ENCODE measurements at places on chromosomes 1 and 21. TPM values are rescaled to one million over a fixed set of nuclear protein-coding genes. Genes with fewer than 3 reads are reported as not detected.

- no peak for DNase-seq
- H3K4me1 ChIP-seq = peaks cover 5% of the 10 kb centered on the region
- H3K4me3 ChIP-seq = no peak overlapping the region
Observed at GRCh38 chr1:41514381-41514780, 29.9 kb upstream of the EDN2 start.

The WNT3A gene
- total RNA-seq = not detected

DNA sequence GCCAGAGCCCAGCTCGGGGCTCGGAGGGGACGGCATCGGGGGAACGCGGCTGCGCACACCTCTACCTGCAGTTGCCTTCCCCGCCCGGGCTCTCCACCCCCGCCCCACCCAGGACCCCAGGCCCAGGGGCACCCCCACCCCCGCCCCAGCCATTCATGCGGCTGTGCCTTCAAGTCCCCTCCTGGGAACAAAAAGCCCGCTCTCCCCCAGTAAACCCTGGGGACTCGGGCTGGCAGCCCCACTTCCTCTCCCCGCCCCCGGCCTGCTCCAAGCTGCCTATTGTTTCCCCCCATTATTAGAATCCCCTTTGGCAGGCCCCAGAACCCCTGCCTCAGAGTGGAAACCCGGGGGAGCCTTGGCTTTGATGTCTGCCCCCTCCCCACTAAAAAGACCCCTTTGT lies 18.0 kb downstream of the MEGF6 start:
- DNase-seq = no peak
- no peak overlapping the region for H3K27ac ChIP-seq
- H3K36me3 ChIP-seq = no peaks in the 10 kb centered on the region
- peaks cover 8% of the 10 kb centered on the region for H3K4me1 ChIP-seq

DNA sequence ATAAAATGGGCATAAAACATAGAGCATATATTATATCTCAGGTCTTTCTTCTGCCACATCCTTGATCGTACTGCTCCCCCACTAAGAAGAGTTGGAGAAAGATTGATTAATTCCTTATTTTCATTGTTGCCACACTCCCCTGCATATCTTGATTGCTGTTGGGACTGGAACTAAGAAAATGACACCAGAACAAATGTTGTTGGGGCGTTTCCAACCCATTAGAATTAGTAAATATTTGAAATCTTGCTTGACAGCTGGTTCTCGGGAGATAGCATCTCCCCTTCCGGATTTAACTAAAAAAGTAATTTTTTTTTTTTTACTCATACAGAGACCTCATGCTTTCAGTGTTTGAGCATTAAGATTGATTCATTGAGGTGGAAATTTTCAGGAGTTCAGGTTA lies 493.0 kb upstream of the PLXNA2 start:
- peaks cover 5% of the 10 kb centered on the region for H3K4me1 ChIP-seq
- peaks cover 7% of the 10 kb centered on the region for H3K27me3 ChIP-seq
- no peaks in the 10 kb centered on the region for H3K36me3 ChIP-seq
- DNase-seq = no peak
- H3K27ac ChIP-seq = no peak overlapping the region

DNA sequence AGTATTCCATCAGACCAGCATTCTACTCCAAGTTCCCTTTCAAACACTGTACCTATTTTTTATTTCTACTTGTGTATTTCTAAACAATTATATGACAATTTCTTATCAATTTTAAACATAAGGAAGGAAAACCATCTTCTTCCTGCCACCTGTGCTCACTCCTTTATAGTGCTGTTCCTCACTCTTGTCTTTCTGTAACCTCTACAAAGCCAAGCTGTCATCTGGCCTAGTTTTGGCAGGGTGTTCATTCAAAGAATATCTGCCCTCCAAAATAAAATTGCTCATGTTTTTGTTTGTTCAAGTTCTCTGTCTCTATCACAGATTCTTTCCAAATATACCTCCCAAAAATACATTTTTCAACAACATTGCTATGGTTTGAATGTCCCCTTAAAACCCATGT lies 360.2 kb downstream of the VAV3 start:
- no peaks in the 10 kb centered on the region for H3K36me3 ChIP-seq
- H3K27ac ChIP-seq = no peak overlapping the region
- no peaks in the 10 kb centered on the region for H3K4me1 ChIP-seq
- no peak overlapping the region for H3K4me3 ChIP-seq
- H3K27me3 ChIP-seq = peaks cover 2% of the 10 kb centered on the region
- DNase-seq = no peak

- H3K36me3 ChIP-seq = no peaks in the 10 kb centered on the region
- no peaks in the 10 kb centered on the region for H3K4me1 ChIP-seq
- DNase-seq = no peak
- no peak overlapping the region for H3K4me3 ChIP-seq
Observed at GRCh38 chr21:17402937-17403336, 109.9 kb upstream of the CXADR start.

The LAD1 gene
- not detected for total RNA-seq
